ENCODE measurements at places on chromosomes 7 and 10. TPM values are rescaled to one million over a fixed set of nuclear protein-coding genes. Genes with fewer than 3 reads are reported as not detected.

DGKB gene
- total RNA-seq = not detected

WIPF3 gene
- not detected for total RNA-seq

PTPRZ1 gene
- not detected for total RNA-seq

CXCL12 gene
- total RNA-seq = 0.40 TPM

BCCIP gene
- total RNA-seq = 74.0 TPM

PLCE1 gene
- total RNA-seq = 0.04 TPM

NME8 gene
- not detected for total RNA-seq

GNAI1 gene
- total RNA-seq = 10.0 TPM

PKD2L1 gene
- not detected for total RNA-seq

FGFBP3 gene
- 0.28 TPM for total RNA-seq

TCAF2 gene
- 7.1 TPM for total RNA-seq

PDE1C gene
- total RNA-seq = 0.11 TPM

C10orf143 gene
- total RNA-seq = 0.14 TPM
